Non-pigmented ciliary epithelial cell (primary cell): ENCODE measurements at places on chromosomes 7 and 10.

DNA sequence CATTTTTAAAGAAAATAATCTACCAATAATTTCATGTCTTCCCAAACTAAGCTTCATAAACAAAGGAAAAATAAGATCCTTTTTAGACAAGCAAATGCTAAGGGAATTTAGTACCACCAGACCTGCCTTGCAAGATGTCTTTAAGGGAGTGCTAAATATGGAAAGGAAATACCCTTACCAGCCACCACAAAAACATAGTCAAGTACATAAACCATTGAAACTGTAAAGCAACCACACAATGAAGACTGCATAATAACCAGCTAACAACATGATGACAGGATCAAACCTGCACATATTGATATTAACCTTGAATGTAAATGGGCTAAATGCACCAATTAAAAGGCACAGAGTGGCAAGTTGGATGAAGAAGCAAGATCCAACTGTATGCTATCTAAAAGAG, 586.5 kb upstream of the NRG3 start:
- no peak for DNase-seq

DNA sequence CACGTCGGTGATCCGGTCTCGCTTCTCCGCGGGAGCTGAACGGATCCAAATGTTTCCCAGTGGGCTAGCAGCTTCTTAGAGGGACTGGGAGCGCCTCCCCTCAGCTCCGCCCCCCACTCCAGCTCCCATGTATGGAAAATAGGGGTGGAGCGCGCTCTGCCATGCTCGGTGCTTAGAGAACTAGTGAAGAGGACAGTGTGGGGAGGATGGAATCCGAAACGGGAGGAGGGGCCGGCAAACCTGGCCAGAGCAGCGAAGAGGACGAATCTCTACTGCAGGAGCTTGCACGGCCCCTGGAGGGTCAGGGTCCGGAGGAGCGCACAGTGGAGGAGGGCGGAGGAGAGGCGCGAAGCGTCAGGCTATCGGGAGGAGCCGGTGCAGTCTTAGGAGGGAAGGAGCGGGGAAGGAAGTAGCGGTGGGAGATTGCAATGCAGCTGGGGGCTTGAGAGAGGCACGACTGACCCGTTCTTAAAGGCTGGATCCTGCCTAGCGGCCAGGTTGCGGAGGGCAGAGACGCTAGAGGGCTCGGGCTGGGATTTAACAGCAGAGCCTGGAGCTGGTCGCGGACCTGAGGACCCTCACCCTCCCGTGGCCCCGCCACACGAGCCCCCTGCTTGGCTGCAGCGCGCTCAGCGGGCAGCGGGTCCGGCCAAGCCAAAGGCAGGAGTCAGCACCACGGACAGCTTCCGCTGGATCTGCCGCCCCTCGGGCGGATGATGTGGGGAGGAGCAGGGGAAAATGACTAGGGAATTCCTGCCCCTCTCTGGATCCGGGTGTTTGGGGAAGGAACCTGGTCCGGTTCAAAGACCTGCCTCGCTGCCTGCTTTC, at the start of gene PRLHR:
PRLHR (minus strand) TSS at position 51 of the 828 bp plus-strand sequence. CDS start 404 bp downstream, outside the sequence.
- DNase-seq: no peak

- DNase-seq: no peak
Measured at GRCh38 chr7:155644971-155645509, 579 bp downstream of the RBM33 start.

DNA sequence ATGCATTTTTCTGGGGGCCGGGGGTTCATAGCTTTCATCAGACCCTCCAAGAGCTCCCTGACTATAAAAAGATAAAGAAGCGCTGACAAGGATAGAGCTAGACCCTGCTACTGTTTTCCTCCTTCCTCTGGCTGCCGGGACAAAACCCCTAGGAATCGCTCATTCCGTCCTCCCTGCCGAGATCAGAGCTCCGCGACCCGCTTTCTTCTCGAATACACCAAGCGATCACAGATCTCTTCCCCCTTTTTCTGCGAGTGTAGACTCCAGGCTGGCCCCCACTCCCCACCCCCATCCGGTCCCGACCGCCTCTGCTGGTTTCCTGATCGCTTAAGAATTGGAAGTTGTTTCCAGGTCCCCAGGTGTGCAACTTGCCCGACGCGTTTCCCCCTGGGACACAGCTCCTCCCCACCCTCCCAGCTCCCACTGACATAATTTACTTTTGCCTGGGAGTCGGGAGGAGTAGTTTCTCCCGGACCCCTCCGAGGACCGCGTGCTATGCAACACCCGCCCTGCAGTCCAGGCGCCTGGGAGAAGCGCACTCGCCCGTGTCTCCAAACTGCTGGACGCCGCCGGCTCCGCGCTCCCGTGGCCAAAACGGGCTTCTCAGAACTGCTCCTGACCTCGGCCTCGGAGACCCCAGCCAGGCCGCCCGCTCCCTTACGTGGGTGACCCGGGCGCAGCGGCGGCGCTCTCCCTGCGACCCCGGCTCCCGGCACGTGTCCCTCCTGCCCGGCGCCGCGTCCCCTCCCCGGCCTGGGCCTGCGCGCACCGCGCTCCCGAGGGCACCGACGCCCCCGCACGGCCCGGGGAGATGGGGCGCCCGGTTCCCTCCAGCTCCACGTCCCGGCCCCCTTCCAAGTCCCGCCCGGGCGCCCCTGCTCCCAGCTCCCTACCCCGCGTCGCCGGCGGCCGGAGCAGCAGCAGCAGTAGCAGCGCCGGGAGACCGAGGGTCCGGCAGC, 552 bp downstream of the IL15RA start:
- DNase-seq: no peak

DNA sequence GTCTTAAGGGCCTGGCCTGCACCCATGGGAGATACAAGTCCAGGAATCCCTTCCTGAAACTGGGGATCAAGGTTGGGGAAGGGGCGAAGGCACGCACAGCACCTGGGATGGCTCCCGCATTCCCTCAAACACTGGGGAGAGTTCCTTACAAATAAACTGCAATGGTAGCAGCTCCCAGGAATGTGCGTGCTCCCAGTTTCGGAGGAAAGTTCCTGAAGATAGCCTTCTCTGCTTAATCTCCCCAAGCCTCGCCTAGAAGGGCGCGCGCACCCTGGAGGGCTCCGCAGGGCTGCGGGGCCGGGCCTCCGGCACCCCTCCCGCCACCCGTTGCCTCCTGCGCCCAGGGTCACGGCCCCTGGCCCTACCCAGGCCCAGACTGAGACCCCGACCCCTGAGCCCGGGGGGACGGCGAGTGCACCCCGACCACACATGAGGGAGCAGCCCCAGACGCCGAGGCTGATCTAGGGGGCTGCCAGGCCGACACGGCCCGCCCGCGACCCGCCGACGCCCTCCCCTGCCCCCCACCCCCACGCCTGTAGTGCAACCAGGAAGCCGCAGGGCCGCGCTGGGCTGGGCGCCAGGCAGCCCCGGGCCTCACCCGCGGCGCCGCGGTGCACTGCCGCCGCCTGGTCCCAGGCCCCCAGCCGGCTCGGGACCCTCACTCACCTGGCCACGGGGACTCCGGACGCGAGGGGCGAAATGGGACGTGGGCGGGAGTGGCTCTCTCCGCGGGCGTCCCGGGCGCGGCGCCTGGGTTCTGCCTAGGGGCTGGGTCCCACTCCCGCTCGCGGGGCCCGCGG, 460 bp downstream of the ANXA11 start:
- no peak for DNase-seq

DNA sequence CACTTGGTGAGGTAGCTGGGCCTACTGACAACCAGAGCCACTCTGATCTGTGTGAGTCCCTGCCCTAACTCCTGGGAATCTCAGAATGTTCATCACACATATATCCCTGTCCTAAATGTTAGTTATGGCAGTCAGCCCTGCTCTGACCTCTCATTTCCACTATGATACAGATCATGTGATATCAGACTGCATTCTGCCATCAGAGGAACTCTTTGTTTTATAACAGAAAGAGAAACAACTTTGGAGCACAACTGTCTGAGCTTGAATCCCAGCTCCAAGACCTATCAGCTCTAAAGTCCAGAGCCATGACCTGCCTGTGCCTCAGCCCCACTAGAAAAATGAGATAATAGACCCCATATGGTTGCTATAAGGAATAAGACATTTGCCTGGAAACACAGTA, 54.6 kb upstream of the ABCB4 start:
- DNase-seq: no peak

- no peak for DNase-seq
Measured at GRCh38 chr10:77682393-77683087, 44.9 kb upstream of the KCNMA1 start.

- no peak for DNase-seq
Measured at GRCh38 chr7:1985042-1985441, 247.7 kb downstream of the MAD1L1 start.

DNA sequence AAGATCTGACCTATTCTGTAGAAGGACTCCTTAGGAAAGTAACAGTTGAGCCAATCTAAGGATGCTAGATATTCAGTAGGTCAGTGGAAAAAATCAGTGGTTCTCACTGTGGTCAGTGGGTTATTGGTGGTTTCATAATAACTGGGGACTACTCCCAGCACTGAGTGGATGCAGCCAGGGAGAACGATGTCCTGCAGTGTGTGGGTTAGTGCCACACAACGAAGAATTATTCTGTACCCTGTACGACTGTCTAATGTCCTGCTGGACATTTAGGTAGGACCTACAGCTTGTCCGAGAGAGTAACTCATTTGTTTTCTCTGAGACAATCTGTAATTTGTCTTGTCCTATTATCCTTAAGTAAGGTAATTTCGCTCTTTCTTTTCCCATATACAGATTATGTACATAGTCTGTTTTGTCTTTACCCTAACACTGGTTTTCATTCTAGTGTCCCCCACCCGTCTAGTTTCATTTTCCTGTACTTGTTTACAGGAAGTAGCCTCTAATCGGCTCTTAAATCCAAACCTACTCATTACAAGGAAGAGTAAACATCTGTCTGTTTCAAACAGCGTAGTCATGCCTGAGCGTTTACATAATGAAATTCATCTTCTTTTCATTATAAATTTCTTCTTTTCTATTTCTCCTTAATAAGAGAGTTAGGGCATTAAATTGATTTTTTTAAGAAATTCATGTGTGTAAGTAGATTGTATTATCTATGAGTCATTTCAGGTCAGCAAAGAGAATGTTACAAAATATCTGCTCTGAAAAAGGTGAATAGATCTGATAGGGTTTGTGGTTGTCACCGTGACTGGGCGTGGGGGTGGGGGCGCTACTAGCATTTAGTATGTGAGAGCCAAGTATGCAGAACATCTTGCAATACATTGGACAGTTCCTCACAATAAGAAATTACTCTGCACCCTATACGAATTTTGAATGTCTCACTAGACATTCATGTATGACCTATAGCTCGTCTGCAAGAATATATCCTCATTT, 8.3 kb upstream of the ZC3HAV1L start:
- no peak for DNase-seq

- DNase-seq: no peak
Measured at GRCh38 chr7:142420554-142421362, 162.9 kb upstream of the PRSS58 start.

DNA sequence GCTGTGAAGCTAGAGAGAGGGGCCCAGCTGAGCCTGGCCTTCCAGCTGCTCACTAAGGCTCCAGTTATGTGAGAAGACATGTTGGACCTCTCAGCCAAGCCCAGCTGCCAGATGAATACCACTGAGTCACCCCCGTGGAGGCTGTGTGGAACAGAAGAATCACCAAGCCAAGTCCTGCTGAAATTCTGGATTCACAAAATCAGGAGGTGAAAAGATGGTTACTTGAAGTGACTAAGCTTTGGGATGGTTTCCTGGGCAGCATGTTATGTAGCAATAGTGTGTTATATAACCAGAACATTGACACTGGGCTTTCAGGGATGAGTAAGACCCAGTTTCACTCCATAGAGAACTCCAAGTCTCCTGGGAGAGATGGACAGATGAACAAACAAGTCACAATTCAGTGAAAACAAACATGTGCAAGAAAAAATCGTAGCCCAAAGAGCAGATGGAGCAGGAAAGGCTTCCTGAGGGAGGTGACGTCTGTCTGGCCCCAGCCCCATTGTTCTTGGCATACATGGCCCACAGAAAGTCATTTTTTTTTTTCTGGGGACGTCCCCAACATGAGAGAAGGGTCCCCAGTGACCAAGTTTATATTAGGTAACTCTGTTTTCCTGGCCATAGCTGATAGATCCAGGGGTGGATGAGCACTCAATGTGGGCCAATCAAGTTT, 64.1 kb upstream of the PDZD8 start:
- DNase-seq: no peak

DNA sequence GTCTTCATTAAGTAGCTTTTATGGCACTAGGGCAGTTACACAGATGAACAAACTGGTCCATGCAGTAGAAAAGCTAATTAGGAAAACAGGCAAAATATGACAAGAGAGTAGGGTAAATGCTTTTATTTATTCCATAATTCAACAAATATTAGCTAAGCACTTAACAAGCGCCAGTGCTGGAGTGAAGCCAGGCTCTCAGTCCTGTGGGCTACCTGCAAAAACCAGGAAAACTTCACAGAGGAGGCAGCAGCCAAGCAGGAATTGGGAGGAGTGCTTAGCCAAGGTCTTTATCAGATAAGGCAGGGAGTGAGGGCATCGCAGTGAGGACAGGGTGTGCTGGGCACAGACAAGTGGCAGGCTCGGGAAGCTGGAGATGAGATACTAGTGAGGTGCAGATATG, 4.9 kb upstream of the KAT6B start:
- DNase-seq: no peak

- no peak for DNase-seq
Measured at GRCh38 chr7:1899196-1899595, 229.1 kb downstream of the ELFN1 start.

DNA sequence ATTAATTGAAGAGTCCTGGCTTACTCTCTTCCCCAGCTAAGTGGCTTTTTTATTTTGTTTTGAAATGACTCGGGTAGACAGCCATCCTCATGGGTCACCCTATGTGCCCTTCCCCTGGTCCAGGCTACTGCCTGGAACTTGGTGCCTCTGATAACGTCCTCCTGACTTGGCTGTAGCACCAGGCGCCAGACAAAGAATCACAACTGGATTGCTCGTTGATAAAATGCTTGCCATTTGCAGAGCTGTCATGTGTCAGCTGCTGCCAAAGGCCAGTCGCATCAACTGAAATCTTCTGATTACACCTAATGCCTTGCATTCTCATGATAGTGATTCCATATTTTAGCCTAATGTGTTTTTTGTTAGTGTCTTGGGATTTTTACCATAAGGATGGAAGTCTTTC, 27.4 kb upstream of the ABLIM1 start:
- DNase-seq: no peak

DNA sequence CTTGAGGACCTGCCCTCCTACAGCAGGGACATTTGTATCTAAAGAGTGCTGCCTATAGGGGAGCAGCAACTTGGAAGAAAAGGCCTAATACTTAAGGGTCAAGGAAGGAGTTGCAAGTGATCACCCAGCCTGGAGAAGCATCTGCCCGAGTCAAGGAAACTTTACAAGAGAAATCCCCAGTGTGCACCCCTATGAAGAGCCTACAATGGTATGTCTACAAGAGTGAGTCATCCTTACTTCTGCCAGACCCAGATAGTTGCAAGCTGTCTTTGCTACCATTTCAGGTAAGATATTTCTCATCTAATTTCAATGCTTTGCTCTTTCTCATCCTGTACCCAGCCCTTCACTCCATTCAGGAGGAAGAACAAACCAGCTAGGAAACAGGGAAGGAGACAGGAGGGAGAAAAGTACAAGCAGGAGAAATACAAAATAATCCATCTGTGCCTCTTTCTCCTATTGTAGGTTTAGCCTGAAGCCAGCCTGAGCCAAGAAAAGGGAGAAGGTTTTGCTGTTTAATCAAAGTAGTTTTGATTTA, 34.4 kb upstream of the AGR3 start:
- peak; percentile 81 for DNase-seq
